ENCODE measurements at places on chromosomes 13 and 19.

DNA sequence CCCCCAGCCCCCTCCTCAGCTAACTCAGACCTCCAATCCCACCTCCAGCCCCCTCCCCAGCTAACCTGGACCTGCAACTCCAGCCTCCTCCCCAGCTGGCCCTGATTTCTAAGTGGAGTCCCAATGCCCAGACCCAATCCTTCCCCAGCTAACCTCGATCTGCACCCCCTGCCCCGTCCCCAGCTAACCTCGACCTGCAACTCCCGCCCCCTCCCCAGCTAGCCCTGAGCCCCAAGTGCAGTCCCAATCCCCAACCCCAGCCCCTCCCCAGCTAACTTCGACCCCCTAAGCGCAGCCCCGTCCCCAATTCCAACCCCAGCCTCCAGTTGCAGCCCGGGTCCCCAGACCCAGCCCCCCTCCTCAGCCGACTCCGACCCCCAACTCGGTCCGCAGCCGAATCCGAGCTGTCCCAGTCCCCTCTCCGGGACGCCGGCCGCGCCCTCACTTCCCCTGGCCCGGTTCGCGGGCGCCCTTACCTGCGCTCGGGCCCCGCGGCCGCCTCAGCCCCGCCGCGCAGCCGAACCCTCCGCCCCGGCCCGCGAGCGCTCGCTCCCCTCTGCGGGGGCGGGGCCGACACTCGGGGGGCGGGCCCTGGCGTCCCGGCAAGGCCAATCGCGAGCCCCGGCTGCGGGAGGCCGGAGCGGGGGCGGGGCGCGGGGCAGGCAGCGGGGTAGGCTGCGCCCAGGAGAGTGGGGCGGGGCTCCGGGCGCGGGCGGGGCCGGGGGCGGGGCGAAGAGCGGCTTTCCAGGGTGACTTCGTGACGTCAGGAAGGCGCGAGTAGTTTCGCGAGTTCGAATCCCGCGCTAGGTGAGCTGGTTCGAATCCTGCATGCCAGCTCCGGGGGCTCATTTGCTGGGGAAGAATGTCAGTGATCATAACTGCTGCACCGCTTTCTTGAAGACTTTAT lies at the start of gene GNG7:
Gene GNG7 (minus strand): TSS at position 525 of the 907 bp plus-strand sequence. CDS start 182,006 bp downstream, outside the sequence.
- peak; percentile 61 for DNase-seq

DNA sequence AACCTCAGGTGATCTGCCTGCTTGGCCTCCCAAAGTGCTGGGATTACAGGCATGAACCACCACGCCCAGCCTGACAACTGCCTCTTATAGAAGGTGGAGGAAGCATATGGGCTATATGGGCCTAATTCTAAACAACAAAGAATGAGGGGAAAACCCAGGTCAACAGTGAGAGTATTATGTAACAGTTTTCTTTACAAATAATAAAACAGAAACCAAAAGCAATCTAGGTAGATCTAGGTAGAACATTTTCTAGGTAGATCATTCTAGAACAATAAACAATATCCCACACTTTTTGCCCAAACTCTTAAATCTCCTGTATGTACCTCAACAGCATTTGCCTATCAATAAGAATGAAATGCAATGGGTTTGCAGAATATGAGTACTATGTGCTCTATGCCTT lies 267.4 kb downstream of the ABCC4 start:
- no peak for DNase-seq

DNA sequence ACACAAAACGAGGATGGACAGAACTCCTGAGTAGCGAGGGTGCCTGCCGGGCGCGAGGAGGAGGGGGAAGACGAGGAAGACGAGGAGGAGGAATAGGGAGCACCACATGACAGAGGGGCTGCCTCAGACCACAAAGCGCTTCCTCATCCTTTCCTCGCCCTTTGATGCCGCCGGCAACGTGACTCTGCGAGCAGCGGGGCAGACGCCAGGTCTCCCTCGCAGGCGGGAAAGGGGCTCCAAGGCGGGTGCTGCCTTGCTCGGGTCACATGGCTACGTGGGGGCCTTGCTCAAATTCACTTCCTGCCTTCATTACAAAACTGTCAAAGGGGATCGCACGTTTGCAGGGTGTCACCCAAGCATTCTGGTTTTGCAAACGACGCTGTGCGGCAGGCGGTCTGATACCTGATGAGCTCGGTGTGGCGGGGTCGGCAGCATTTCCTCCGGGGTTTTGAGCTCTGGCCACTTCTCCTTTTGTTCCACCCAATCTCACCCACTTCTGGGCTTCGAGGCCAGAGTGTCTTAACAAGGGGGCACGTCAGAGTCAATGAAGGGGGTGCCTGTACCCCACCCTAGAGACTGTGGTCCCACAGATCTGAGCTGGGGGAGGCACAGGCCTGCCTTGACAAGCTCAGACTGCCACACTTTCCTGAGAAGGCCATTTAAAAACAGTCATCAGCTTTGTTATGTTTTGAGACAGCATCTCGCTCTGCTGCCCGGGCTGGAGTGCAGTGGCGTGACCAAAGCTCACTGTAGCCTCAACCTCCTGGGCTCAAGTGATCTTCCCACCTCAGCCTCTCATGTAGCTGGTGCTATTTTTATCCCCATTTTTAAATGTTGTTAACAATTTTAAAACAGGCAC lies 14.9 kb downstream of the MAP2K2 start:
- no peak for DNase-seq

DNA sequence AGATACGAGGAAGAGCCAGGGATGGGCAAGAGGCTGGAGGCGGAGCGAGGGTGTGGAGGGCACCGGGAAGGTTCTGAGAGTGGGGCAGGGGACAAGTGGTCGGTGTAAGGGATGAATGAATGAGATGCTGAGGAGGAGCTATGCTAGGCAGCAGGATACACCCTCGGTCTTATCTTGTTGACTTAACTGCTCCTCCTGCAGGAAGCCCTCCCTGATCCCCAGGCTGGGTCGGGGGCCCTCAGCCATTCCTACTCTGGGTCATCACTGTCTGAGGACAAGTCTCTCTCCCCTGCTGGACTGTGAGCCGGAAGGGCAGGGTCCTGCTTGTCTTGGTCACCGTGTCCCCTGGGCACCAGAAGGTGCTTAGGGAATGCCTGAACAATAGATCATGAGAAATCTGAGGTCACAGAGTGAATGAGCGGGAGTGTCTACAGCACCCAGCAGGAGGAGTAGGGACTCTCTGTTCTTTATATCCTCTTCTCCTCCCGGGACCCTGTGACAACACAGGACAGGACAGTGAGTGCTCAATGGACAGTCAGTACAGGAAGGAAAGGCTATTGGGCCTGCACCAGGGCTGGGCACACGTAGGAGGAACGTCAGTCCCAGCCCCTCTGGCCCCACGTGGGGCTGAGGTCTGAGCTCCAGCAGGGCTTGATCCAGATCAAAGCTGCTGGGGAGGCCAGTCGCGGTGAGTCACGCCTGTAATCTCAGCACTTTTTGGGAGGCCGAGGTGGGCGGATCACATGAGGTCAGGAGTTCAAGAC lies 6.5 kb downstream of the NKPD1 start:
- no peak for DNase-seq

GRCh38 chr13:98761126-98761985 lies 8.9 kb upstream of the SLC15A1 start:
- no peak for DNase-seq

GRCh38 chr19:19214892-19215291 lies 3.1 kb downstream of the NCAN start:
- no peak for DNase-seq

GRCh38 chr13:75481176-75482069 lies 546 bp downstream of the TBC1D4 start:
- DNase-seq, result no peak

- DNase-seq, result no peak
These were observed 650 bp downstream of the DDA1 start for GRCh38 chr19:17309965-17310461.

DNA sequence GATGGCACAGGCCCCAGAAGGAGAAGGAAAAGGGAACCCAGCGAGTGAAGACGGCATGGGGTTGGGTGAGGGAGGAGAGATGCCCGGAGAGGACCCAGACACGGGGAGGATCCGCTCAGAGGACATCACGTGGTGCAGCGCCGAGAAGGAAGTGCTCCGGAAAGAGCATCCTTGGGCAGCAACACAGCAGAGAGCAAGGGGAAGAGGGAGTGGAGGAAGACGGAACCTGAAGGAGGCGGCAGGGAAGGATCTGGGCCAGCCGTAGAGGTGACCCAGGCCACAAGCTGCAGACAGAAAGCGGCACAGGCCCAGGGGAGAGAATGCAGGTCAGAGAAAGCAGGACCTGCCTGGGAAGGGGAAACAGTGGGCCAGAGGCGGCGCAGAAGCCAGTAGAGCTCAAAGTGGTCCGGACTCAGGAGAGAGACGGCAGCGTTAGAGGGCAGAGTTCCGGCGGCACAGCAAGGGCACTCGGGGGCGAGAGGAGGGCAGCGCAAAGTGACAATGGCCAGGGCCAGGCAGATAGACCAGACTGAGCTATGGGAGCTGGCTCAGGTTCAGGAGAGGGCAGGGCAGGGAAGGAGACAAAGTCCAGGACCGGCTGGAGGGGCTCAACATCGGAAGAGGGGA lies 1.1 kb downstream of the PPP1R12C start:
- no peak for DNase-seq

DNA sequence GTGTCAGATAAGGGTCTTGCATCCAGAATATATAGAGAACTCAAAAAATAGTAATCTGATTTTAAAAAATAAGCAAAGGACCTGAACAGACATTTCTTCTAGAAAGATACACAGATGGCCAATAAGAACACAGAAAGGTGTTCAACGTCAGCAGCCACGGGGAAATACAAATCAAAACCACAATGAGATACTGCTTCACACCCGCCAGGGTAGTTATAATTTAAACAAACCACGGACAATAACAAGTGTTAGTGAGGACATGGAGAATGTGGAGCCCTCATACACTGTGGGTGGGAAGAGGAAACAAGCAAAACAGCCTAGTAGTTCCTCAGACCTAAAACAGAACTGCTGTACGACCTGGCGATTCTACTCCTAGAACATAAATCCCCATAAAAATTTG lies 26.7 kb upstream of the NAPA start:
- DNase-seq, result no peak

- DNase-seq, result no peak
These were observed 131.5 kb downstream of the DLEU7 start for GRCh38 chr13:50711996-50712395.

- DNase-seq, result no peak
These were observed 402.5 kb upstream of the PCDH9 start for GRCh38 chr13:67632590-67632989.

- DNase-seq, result no peak
These were observed 42.2 kb upstream of the HNRNPA1L2 start for GRCh38 chr13:52599848-52600603.

- DNase-seq, result no peak
These were observed 163.5 kb upstream of the SPRY2 start for GRCh38 chr13:80504453-80504852.

DNA sequence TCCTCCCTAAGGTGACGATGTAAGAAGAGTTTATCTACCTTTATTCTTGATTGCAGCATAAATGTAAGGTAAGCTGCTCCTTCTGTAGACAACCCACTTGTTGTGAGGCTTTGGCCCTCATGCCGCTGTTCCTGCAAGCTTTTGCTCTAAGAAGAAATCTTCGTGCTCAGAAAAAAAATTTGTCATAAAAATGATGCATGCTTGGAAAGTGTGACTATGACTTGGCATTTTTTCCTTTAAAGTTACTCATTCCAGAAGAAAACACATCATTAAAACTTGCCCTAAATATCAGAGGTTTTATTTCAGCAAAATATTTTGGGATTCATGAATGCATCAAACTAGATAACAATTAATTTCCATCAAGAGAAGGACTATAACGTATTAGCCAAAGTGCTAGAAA lies 39.8 kb downstream of the KCTD12 start:
- no peak for DNase-seq

DNA sequence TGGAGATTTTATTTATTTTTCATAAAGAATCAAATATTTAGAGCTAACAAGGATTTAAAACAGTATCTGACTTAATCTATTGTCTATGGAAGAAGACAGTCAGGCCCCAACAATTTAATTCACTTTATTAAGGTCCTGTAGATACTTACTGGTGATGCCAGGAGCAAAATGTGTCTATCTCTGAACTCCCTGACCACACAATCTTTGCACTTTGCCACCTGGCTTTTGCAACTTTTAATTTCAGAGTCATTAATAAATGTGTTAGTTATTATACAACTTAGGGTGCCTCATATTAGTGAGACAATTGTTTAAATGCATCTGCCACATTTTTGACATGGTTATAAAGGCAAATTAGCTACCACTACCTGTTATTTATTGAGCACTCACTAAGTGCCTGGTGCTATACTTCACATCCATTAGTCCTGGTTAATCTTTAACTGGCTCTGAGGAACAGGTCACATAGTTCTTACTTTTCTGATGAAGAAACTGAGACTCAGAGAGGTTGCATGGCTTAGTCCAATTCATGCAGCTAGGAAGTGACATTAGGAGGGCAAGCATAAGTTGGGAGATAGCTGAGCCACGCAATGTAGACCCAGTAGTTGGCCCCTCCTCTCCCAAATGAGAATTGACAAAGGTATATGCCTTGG lies 297.9 kb downstream of the DCT start:
- DNase-seq, result no peak

DNA sequence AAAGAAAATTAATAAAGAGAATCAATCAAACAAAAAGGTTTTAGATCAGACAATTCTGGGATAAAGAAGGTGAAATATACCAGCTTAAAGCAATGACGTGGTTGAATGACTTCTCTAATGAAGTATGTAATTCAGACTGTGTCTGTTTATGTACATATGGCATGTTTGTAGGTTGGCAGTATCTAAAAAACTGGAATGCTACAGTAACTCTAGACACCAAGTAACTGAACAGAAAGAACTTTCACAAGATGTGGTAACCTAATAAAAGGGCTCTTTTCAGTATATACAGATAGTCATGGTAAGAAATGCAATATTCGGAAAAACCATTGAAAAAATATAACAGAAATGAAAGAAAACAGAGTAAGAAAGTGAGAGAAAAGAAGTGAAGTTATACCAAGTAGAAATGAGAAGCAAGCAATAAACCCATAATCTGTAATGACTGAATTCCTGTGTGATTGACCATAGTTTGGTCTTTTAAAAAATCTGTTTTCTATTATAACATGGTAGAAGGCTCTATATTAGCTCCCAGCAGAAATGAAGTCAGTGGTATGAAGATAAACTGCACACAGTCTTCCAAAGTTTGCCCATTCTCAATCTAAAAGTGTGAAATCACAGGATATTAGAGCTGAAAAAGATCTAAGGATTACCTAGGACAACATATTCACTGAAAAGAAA lies 31.4 kb downstream of the ELF1 start:
- DNase-seq, result no peak

GRCh38 chr19:46466536-46467196 lies 4.7 kb downstream of the PNMA8A start:
- no peak for DNase-seq

- no peak for DNase-seq
These were observed 457.6 kb upstream of the SLC10A2 start for GRCh38 chr13:103523858-103524257.

DNA sequence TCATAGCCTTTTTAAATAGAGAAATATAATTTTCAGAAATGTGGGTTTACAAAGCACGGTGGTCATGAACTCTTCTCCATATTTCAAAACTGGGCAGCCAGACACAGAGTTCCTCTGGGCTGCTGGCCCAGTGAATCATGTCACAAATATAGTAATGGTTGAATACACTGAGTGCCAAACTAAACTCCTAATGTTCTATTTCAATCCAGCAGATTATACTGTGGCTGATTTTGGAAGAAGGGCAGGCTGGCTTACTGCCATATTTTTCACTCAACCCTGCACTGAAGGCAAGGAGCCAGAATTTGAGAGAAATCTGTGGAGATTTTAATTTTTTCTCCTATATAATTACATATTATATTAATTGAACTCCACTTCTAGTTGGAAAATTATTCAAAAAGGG lies 17.0 kb upstream of the PRR20A start:
- peak; percentile 20 for DNase-seq

Measured in thoracic aorta (tissue), 2 donors.